ENCODE measurements at places on chromosomes 1 and 21.
A peak's percentile ranks its signal among the peaks of the same experiment; 100 is the strongest.

- no peak for DNase-seq
Measured at GRCh38 chr1:82923931-82924330, 1075.0 kb downstream of the TTLL7 start.

DNA sequence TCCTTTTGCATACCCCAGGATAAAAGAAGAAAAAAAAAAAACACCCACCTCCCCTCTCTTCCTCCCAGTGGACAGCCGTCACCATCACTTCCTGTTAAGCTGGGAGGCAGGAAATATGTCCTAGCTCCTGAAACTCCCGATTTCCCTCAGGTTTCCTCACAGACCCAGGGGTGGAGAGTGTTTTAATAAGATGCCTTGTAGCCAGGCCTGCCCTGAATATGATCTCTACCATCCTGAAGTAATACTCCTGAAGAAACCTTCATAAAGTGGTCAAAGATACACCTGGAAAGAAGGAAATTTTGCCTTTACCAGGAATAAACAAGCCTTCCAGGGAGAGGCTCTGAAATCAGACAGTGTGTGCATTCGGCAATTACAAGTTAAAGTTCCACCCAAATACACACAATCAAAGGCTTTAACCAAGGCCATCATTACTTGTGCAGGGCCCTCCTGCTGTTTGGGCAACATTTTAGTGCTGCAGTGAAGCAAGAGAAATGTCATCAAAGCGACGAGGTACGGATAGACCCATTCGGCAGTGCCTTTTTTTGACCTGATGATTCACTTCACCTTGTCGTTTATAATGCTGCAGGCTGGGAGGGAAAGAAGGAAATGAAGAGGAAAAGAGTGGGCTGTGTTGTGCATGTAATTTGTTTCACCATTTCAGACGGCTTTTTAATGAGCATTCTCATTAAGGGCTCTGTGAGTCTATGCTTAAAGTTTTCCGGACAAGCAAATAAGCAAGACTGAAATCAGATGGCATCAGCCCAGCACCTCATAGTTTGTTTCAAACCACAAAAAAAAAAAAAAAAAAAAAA lies 41.0 kb upstream of the RASAL2 start:
- DNase-seq, result no peak

DNA sequence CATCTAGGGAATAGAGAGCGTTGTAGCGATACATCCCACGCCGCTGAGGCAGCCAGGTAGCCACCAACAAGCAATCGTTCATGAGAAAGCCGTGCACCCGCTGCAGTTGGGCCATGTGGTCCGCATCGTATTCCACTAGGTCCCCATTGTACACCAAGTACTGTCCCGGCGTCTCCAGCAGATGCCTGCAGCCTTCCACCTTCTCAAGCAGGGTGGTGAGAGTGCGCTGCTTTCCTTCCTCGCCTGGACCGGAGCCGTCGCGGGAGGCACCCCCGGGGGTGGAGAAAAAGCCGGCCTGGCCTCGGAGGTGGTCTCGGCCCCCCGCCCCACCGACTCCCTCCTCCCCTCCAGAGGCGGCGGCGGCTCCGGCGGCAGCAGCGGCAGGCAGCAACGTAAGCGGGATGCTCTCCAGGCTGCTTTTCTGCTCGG lies 595 bp downstream of the EXOC8 start:
- peak; percentile 71 for DNase-seq

DNA sequence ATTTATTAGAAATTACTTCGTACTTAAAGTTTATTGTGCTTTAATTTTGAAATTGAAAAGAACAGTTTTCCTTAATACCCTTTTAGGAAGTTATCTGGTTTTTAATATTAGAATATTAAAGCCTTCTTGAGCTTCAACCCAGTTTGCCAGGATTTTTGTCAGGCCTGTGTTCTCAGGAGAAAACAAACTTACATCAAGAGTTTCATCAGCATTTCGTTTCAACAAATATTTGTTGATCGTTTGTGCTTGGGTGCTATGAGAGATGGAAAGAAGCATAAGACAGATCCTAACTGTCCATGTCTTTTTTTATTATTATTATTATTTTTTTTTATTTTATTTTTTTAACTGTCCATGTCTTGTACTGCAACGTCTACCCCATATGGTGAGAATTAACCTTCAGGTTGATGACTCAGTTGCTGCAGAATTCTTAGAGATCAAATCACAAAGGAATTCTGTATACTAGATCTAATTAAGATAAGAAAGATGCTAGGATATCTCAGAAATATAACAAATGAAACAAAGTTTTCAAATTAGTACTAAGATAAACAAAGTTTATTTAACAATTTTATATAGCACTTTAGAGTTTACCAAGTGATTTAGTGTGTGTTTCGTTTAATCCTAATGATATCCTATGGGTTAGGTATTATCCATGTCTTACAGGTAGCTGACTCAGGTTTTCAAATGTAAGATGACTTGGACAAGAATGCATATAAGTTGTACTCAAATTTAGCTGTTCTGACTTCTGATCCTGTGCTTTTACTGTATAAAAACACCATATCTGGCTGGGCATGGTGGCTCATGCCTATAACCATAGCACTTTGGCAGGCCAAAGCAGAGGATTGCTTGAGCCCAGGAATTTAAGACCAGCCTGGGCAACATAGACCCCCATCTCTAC lies 14.3 kb downstream of the FBXO28 start:
- DNase-seq, result no peak

DNA sequence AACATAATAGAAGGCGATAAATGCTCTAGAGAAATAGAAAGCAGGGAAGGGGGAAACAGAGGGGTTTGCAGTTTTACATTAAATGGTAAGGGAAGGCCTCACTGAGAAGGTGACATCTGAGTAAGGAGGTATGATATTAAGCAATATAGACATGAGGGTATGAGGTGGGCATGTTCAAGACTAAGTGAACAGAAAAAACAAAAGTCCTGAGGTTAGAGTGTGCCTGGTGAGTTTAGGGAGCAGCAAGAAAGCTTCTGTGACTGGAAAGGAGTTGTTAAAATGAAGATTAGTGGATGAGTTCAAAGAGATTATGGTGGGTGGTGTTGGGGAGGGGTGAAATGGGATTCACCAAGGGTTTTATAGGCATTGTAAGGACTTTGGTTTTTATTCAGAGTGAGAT lies 8.6 kb downstream of the RPRD2 start:
- no peak for DNase-seq

DNA sequence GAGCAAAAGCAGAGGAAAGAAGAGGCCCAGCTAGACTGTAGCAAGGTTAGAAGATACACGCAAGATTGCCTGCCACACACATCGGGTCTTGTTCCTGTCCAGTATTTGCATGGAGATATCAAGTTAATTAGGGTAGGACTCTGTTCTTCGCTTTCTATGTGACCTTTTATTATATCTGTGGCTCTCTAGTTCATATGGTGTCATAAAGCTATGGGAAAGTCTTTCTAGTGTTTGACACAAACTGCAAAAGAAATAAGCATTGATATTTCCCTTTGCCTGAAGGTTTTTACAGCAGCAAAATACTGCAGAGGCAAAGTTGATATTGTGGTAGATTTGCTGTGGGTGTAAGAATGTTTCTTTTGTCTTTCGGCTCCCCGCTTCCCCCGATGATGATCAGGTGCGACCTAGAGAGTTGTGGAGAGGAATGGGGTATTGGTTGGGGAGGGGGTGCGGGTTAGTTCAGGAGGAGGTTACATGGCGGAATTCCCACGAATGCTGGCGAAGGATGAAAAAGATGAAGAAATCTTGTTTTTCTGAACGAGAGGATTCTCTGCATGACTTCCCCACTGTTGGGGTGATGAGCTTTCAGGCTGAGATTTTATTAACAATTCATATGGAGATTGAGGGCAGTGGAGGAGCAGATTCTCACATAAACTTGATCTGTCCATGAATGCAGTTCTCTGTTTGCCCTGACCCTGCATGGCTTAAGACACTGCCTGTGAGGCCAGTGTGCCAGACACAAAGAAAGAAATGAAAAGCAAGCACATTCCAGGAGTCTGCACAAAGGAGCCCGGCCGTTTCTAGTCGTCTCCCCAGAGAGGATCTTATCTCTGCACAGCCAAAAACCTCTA lies 550.2 kb downstream of the USP25 start:
- DNase-seq, result no peak

GRCh38 chr1:174726880-174727585 lies 272.7 kb upstream of the CACYBP start:
- DNase-seq, result no peak

- DNase-seq, result no peak
Measured at GRCh38 chr1:3842912-3843311, 14.1 kb downstream of the CEP104 start.

- DNase-seq, result no peak
Measured at GRCh38 chr1:44067266-44068250, 36.3 kb upstream of the SLC6A9 start.

GRCh38 chr1:210123924-210124589 lies 108.5 kb upstream of the SERTAD4 start:
- no peak for DNase-seq

GRCh38 chr1:65832296-65832695 lies 39.6 kb downstream of the PDE4B start:
- DNase-seq, result no peak

- DNase-seq, result no peak
Measured at GRCh38 chr1:205907794-205908193, 35.5 kb downstream of the SLC26A9 start.

DNA sequence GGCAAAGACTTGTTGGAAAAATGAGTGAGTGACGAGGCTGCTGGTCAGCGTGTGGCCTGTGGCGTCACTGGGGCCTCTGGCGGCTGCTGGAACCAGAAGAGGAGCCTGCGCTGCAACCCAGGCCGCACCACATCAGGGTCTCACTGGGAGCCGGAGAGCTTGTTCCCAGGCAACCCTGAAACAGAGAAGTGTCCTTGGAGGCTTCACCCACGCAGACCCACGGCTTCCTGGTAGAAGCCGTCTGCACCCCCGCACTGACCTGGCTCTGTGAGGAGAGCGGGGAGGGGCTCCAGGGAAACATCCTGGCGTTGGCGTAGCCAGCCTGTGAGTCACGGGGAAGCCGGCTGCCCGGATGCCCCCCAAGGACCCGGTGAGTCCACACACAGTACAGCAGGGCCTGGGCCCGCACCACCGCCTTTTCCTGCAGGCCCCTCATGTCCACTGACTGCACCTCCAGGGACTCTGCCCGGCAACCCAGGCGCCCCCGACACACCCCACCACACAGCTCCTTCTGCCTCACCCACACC lies 57.4 kb downstream of the COL6A1 start:
- no peak for DNase-seq

DNA sequence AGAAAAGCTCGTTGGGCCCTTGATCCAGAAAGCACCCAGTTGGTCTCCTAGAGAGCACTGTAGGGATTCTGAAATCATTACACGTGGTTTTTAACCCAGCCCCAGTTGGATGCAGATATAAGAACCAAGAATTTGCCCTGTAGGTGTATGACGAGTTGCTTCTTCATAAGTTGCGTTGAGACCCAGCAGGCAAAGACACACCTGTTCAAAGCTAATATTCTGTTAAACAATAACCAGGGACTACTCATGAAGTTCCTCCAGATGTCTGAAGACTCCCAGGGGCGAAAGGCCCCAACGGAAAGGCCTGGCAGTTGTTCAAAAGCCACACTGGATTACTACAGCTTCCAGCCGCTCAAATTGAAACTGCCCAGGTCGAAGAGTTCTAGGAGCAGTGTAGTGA lies 88.6 kb upstream of the HNRNPU start:
- no peak for DNase-seq

Data from glutamatergic neuron (in vitro differentiated cells).